ENCODE measurements at places on chromosomes 7 and 10.

- peak; percentile 87 for DNase-seq
These were observed 2.3 kb upstream of the PAPSS2 start for GRCh38 chr10:87657371-87657770.

DNA sequence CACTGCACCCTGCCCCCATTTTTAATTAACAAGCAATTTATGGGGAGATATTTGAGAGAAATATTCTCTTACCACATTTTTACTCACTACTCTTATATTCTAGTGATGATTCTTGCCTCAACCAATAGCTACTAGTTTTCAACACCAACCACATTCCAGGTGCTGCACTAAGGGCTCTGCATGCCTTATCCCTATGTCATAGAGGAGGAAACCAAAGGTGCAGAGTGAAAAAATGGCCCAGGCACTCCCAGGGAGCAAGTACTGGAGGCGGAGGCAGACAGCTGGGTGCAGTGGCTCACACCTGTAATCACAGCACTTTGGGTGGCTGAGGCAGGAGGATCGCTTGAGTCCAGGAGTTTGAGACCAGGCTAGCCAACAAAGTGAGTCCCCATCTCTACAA, 35.5 kb upstream of the TPST1 start:
- DNase-seq: no peak

DNA sequence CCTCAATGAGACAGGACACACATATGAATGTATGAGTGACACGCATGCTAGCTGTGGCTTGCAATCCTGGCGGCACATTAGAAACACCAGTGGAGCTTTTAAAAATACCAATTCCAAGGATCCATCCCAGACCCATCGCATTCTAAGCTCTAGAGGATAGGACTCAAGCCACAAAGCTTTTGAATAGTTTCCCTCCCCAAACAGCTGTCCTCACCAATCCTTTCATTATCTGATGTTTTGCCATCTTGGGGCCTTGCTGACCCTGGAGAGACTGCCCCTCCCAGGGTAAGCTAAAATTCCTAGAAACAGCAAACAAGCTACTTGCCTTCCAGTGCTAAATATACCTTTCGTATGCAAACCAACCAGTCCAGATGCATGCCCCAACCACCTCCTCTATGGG, 8.9 kb upstream of the TM9SF3 start:
- DNase-seq: no peak

GRCh38 chr10:111873621-111874135, 309.9 kb downstream of the GPAM start:
- DNase-seq: no peak

GRCh38 chr7:91683823-91684222, 196.7 kb downstream of the MTERF1 start:
- peak; percentile 86 for DNase-seq

DNA sequence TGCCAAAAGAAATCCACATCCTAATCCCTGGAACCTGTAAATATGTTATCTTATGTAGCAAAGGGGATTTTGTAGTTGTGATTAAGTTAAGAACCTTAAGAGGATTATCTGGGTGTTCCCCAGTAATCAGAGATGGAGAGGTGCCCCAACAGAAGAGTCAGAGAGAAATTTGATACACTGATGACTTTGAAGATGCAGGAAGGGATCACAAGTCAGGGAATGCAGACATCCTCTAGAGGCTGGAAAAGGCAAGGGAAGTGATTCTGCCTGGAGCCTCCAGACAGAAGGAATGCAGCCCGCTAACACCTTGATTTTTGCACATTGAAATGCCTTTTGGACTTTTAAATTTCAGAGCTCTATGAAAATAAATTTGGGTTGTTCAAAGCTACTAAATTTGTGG, 531.7 kb downstream of the DNAJB9 start:
- no peak for DNase-seq

DNA sequence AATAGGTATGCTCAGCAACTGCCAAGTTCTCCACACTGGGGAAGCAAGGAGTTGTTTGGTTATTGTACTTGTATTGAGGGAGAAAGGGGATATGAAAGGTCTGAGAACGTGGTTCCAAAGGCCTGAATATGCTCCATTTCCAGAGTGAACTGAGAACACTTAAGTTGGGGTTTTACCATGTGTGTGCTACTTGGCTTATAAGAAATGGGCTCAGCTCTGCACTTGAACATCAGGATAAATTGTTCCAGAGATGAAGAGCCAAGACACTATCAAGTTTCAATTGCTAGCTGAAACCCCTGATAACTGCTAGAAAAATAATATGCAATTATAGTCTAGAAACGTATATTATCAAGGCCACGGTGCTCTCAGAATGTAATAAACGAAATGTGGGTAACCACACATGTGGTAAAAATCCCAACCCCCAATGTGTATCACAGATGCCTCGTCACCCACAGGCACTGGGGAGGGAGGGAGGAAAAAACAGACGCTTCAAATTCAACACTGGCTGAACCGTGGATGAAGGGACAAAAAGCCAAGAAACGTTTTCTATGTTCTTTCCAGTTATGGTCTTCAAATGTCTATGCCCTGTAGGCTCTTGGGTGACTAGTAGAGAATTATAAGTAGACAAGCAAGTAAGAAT, 16.3 kb downstream of the ELMO1 start:
- DNase-seq: no peak

GRCh38 chr7:80472491-80473200, 39.2 kb downstream of the GNAT3 start:
- no peak for DNase-seq

DNA sequence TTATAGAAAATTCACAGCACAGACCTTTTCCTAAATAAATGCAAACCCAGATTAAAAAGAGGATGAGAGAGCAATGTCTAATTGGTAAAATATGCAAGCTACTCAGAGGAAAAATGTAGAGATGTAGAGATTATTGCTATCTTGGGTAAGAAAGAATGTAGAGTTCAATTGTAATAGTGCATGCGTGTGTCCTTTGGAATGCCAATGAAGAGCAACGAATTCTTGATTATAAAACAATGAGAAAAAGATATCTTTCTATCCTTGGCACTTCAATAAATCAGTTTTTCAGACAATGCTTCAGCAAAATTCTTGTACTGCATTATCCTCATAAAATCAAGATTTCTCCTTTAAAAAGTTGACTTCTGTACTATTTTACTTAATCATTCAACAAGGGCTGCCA, 50.9 kb downstream of the SEMA3D start:
- peak; percentile 75 for DNase-seq

- DNase-seq: peak; percentile 74
These were observed 76.8 kb downstream of the HIBADH start for GRCh38 chr7:27585781-27586447.

DNA sequence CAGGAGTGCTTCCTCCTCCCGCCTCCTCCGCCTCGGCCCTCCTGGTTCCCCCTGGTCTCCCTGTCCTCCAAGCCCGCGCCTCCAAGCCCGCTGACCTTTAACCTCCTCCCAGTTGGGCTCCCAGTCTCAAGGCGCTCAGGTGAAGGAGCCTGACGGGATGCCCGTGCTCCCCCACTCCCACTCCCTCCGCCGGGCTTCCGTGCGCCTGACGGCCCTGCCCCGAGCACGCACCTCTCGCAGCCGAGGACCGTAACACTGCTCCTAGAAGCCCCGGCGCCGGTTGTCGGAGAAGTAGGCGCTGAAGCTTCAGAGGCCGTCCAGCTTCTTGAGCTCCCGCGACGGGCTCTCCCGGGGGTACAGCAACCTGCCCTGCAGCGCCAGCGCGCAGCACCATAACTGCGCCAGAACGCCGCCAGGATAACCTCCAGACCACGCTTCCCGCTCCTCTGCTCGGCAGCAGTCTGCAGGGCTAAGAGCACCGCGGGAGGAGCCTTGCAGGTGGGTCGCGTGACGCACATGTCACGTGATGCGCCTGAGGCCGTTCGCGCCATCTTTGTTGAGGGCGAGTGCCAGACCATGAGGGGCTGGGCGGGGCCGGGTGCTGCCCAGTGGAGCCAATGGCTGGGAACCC, 71.0 kb upstream of the ZNF479 start:
- DNase-seq: no peak

- no peak for DNase-seq
These were observed 163.5 kb downstream of the SH3PXD2A start for GRCh38 chr10:103691723-103692435.

DNA sequence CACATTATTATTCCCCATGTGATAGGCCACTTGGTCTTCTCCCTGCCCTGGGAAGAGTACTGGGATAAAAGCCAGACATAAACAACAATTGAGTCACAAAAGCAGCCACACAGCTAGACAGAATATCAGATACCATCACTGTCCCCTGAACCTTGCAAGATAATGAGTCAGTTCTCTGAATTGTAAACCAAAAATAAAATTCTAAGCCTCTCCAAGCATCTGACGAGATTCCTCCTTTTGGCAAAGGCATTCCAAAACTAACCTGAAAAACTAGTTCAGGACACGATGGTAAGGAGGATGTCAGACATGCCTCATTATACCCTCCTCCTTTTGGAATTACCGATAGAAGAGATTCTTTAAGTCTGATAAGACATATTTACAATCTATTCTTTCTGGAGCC, 450.7 kb downstream of the HTR7 start:
- peak; percentile 47 for DNase-seq

DNA sequence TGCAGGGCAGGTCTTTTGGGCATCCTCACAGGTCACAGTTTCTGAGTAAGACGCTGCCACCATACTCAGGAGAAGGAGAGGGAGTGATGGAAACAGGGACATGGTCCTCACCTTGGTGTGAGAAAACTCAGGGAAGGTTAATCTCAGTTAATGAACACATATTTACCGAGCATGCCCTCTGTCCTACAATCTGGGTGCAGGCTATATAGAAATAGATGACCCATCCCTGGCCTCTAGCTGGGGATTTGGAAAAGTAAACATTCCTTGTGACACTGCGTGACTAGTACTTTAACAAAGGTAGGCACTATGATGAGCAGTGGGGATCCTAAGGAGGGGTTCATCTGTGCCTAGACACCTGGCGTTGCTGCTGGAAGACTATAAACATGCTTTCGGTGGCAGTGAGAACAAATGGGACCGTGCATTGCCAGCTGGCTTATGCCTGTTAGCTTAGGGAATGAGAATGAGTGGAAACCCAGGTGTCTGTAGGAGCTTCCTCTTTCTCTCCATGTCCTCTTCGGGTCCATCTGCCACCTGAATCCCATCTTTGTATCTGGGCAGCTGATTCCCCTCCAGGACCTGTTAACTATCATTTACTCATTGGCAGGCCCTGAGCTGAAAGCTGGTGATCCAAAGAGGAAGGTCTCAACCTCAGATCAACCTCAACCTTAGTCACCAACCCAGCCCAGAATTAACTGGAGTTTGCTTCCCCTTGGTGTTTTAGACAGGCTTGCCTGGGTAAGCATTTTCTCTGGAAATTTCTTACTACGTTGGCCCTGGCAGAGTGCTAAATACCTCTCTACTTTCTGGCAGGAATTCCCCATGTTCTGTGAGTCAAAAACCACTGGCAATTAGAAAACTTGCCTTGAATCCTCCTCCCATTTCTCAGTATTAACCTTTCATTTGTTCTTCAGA, 794 bp downstream of the MBL2 start:
- DNase-seq: no peak

GRCh38 chr7:139654276-139655181, 123.3 kb downstream of the HIPK2 start:
- DNase-seq: peak; percentile 45

- DNase-seq: no peak
These were observed 135.4 kb upstream of the KMT2E start for GRCh38 chr7:104878577-104878976.

- no peak for DNase-seq
These were observed 52.8 kb downstream of the HHEX start for GRCh38 chr10:92742331-92743228.

- no peak for DNase-seq
These were observed 204.7 kb downstream of the ADRA2A start for GRCh38 chr10:111281516-111281915.

DNA sequence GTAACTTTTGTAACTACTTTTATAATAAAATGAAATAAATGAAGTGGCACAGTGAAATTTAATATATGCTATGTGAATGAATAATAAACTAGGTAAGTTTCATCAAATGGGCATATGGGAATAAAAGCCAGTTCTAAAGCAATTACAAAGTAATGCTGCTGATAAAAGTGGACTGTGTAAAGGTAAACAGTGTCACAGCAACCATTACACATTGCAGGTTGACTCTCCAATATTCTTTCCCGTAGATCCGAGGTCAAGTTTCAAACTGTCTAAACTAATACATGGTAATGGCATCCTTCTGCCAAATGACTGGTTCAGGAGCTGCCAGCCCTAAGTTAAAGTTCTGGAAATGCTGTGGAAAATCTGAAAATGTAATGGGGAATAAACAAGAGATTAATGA, 6.0 kb downstream of the HIBADH start:
- no peak for DNase-seq

DNA sequence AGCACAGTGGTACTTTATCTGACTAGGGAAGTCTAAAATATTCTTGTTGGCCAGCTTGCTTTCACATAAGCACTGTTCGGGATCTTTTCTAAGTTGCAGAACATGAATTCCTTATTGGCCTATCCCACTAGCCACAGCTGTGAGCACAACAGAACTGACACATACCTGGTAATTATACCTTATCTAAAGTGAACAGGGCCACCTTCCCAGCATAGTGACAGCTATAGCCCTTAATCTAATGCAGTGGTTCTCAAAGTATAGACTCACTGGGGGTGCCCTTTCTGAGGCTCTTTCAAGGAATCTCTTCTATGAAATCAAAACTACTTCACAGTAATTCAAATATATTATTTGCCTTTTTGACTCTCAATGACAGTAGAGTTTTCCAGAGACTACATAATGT, 184.7 kb upstream of the KAT6B start:
- DNase-seq: no peak

DNA sequence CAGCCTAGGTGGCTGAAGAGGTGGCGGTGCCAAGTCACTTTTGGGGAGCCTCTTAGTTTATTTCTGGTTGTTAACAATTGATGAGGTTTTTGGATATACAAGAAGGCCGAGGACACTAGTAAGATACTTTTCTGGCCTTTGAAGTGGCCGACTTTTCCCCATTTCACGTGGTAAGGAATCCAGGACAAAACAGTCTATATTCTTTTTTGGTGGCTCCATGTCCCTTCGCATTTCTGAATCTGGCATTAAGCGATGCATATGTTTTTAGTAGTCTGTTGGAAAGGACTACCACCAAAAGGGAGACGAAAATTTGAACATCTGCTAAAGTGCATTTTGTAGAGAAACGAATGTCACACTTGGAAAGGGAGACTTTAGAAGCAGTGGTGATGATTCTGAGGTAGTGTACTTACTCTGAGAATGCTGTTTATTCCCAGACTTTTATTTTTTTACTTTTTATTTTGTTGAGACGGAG, 1.5 kb downstream of the MLLT10 start:
- no peak for DNase-seq

- peak; percentile 98 for DNase-seq
These were observed at the start of gene AHR for GRCh38 chr7:17298102-17298839. Gene AHR, plus strand, starts transcription at chr7:17298652. Its CDS starts 613 bp downstream, at chr7:17299265.

- DNase-seq: no peak
These were observed 185.4 kb downstream of the DOCK4 start for GRCh38 chr7:112020800-112021199.

DNA sequence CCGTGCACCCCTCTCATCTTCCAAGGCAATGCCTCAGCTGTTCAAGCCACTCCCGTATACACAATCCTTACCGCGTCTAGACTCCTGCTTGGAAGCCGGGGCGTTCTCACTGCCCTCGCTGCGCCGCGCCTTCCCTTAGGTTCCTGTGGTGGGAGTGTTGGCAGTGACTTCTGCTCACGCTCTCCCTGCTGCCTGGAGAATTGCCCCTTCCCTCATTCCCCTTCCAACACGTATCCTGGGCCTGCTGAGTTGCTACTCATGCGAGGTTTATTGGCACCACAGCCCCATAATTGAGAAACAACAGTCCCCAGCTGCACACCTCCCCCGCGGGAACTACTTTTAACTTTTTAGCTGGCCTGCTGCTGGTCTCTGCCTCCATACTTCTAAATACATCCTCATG, 31.9 kb downstream of the RBM17 start:
- no peak for DNase-seq

Data from choroid plexus epithelial cell (primary cell).